ENCODE measurements at places on chromosomes 12 and 14.

- H3K27me3 ChIP-seq, result no peaks in the 10 kb centered on the region
- no peaks in the 10 kb centered on the region for H3K4me1 ChIP-seq
- no peaks in the 10 kb centered on the region for H3K36me3 ChIP-seq
- no peak overlapping the region for H3K27ac ChIP-seq
- no peak overlapping the region for H3K4me3 ChIP-seq
Measured at GRCh38 chr14:26761532-26761931, 163.7 kb upstream of the NOVA1 start.

GRCh38 chr14:101351769-101352168 lies 209.5 kb upstream of the DIO3 start:
- H3K27me3 ChIP-seq, result no peaks in the 10 kb centered on the region
- no peak overlapping the region for H3K4me3 ChIP-seq
- H3K4me1 ChIP-seq, result no peaks in the 10 kb centered on the region
- H3K36me3 ChIP-seq, result no peaks in the 10 kb centered on the region

GRCh38 chr14:89549381-89550125 lies 132.5 kb upstream of the FOXN3 start:
- no peak overlapping the region for H3K4me3 ChIP-seq
- no peaks in the 10 kb centered on the region for H3K27me3 ChIP-seq
- DNase-seq, result no peak

DNA sequence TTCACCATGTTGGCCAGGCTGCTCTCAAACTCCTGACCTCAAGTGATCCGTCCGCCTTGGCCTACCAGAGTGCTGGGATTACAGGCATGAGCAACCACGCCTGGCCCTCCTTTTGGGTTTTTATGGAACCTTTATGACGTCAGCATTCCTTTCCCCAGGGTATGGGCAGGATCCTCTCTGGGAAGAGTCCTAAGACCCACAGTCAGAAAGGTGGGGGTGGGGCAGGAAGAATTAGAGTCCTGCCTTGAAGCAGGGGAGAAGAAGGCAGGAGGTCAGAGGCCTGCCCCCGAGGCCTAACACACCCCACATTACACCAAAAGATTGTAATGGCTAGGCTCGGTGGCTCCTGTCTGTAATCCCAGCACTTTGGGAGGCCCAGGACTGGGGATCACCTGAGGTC lies 30.8 kb upstream of the CDK17 start:
- H3K27ac ChIP-seq, result no peak overlapping the region
- no peak overlapping the region for H3K4me3 ChIP-seq
- H3K27me3 ChIP-seq, result no peaks in the 10 kb centered on the region
- DNase-seq, result no peak
- H3K4me1 ChIP-seq, result no peaks in the 10 kb centered on the region

DNA sequence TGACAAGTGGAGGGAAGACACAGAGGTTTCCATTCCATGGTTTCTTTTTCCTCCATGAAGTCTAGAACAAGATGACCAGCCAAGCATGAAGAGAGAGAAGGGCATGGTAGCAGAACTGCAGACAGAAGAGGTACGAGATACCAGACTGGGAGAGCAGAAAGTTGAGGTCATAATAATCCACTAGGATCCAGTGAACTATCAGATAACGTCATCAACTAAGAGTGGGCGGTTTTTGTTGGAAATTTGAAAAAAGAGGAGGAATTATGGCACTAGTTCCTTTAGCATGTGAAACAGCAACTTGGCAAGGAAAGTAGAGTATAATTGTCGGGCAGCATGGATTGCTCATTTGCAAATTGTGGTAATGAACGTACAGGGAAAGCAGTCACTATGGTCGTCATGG lies 357.6 kb downstream of the PDZRN4 start:
- DNase-seq, result no peak
- H3K4me3 ChIP-seq, result no peak overlapping the region
- H3K27me3 ChIP-seq, result no peaks in the 10 kb centered on the region

- peaks cover 43% of the 10 kb centered on the region for H3K36me3 ChIP-seq
- peaks cover 30% of the 10 kb centered on the region for H3K4me1 ChIP-seq
- H3K27me3 ChIP-seq, result no peaks in the 10 kb centered on the region
- no peak for DNase-seq
- H3K4me3 ChIP-seq, result no peak overlapping the region
- no peak overlapping the region for H3K27ac ChIP-seq
Measured at GRCh38 chr14:54768501-54769129, 134.0 kb downstream of the GCH1 start.

GRCh38 chr12:40511341-40511740 lies 180.9 kb upstream of the CNTN1 start:
- H3K36me3 ChIP-seq, result no peaks in the 10 kb centered on the region
- no peak overlapping the region for H3K27ac ChIP-seq
- no peaks in the 10 kb centered on the region for H3K4me1 ChIP-seq
- no peaks in the 10 kb centered on the region for H3K27me3 ChIP-seq
- DNase-seq, result no peak

DNA sequence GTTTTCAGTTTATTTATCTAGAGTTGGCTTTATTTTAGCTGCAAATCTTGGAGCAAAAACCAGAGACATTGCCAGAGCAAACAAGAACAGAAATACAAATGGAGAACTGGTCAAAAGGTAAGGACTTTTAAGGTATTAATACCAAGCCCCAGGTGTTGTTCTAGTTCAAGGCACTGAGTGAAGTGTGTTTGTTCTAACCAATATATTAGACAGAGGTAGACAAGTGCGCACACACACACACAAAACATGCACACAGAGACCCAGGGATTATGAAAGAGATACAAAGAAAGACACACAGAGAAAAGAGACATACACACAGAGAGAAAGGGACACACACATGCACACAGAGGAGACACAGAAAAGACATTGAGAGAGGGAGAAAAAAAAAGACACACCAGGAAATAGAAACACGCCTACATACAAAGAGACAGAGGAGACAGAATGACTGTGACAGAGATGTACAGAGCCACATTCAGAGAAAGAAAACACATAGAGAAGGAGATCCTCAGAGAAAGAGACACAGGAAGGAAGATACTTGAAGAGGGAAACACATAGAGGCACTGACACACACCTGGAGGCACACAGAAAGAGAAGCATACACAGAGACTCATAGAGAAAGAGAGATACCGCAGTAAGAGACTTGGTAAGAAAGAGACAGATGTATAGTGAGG lies 50.2 kb downstream of the MIPOL1 start:
- DNase-seq, result no peak
- H3K36me3 ChIP-seq, result 0 out of 3 replicates have a peak, but pooled peaks cover 2% of the 10 kb centered on the region
- no peak overlapping the region for H3K4me3 ChIP-seq
- H3K4me1 ChIP-seq, result no peaks in the 10 kb centered on the region

GRCh38 chr14:77508249-77508648 lies 9.6 kb upstream of the ISM2 start:
- no peaks in the 10 kb centered on the region for H3K4me1 ChIP-seq
- DNase-seq, result no peak
- peaks cover 22% of the 10 kb centered on the region for H3K36me3 ChIP-seq
- no peak overlapping the region for H3K4me3 ChIP-seq

DNA sequence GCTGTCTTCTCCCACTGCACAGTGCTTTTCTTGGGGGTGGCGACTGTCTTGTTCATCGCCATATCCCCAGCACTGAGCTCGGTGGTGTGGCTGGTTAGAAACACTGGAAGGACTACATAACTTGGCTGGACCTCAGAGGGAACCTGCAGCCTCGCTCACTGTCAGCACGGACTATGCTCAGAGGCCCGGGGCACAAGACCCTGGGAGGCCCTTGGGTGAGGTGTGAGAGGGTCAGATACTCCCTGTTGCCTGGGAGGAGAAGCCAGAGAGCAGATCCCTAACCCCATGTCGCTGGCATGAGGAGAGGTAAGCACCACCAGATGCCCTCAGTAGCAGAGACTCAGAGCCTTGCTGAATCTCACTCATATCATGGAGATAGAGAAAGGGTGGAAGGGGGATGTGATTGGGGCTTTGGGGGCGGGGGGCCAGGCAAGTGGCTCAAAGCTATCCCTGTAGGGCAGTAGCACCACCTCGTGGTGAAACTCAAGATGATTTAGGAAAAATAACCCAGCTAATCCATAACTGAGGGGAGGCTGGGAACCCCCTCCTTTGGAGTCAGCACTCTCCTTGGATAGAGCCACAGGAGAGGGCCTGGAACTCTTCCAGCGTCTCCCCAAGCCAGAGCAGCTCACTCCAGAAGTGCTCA lies 18.7 kb upstream of the HDAC7 start:
- no peak overlapping the region for H3K4me3 ChIP-seq
- H3K36me3 ChIP-seq, result no peaks in the 10 kb centered on the region
- peak; percentile 74 for DNase-seq
- peaks cover 46% of the 10 kb centered on the region for H3K4me1 ChIP-seq
- H3K27me3 ChIP-seq, result peaks cover 2% of the 10 kb centered on the region

GRCh38 chr14:68666899-68667298 lies 126.0 kb downstream of the ZFP36L1 start:
- H3K36me3 ChIP-seq, result no peaks in the 10 kb centered on the region
- no peak overlapping the region for H3K4me3 ChIP-seq
- no peak overlapping the region for H3K27ac ChIP-seq
- no peaks in the 10 kb centered on the region for H3K27me3 ChIP-seq
- no peaks in the 10 kb centered on the region for H3K4me1 ChIP-seq
- DNase-seq, result no peak

DNA sequence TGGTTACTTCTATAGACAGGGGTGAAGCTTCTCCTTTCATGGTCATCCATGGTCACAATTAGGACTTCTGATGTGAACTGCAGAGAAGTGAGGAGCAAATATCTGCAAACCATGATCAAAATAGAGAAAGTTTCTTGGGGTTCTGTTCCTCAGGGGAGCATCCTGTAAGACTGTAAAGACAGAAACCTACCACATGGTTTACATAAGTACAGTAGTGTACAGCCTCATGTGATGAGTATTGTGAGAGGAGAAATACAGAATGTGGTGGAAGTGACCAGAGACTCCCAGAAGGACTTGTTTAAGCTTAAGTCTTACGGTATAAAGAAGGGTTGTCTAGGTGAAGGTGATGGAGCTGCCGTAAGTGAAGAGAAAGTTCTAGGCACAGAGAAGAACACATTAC lies 484.7 kb downstream of the LRIG3 start:
- H3K4me1 ChIP-seq, result no peaks in the 10 kb centered on the region
- H3K36me3 ChIP-seq, result no peaks in the 10 kb centered on the region
- DNase-seq, result no peak
- no peak overlapping the region for H3K4me3 ChIP-seq

- DNase-seq, result no peak
- H3K27me3 ChIP-seq, result no peaks in the 10 kb centered on the region
- no peaks in the 10 kb centered on the region for H3K36me3 ChIP-seq
Measured at GRCh38 chr14:53430870-53431269, 277.7 kb upstream of the DDHD1 start.

DNA sequence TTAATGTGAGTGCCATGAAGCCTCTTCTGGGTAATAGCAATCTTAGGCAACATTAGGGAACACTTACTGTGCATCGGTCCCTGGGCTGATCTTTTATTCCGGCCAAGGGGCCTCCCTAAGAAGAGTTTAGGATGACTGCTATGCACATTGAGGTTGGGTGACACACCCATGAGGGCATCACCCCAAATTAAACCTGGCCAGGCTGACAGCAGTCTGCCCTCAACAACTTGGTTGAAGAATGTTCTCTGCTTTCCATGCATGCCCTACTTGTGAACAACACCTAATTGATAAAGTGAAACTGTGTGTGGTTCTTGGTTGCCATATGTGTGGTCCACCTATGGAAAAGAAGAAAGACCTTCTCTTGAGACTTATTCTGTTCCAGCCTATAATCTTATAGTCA lies 1098.0 kb downstream of the BCL11B start:
- no peaks in the 10 kb centered on the region for H3K4me1 ChIP-seq
- H3K27me3 ChIP-seq, result no peaks in the 10 kb centered on the region
- H3K27ac ChIP-seq, result no peak overlapping the region
- no peak overlapping the region for H3K4me3 ChIP-seq

DNA sequence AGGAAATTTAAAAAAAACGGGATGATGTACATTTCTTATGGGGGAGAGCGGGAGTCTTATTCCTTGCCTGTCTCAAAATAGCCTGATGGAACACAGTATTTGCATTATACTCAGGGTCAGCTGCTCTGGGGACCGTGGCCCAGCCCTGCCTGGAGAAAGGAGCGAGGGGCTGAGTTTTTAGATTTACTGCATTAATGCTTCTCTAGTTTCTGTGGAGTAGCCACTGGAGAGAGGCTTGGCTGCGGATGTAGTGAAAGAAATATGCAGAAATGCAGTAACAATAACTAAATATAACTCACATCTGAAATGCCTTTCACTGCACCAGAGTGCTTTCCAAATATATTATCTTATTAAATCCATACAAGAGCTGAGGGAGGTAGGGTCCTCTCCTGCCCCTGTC lies 87.6 kb upstream of the MAP1LC3B2 start:
- no peaks in the 10 kb centered on the region for H3K36me3 ChIP-seq
- no peak overlapping the region for H3K27ac ChIP-seq
- DNase-seq, result no peak
- H3K4me3 ChIP-seq, result no peak overlapping the region
- no peaks in the 10 kb centered on the region for H3K27me3 ChIP-seq

DNA sequence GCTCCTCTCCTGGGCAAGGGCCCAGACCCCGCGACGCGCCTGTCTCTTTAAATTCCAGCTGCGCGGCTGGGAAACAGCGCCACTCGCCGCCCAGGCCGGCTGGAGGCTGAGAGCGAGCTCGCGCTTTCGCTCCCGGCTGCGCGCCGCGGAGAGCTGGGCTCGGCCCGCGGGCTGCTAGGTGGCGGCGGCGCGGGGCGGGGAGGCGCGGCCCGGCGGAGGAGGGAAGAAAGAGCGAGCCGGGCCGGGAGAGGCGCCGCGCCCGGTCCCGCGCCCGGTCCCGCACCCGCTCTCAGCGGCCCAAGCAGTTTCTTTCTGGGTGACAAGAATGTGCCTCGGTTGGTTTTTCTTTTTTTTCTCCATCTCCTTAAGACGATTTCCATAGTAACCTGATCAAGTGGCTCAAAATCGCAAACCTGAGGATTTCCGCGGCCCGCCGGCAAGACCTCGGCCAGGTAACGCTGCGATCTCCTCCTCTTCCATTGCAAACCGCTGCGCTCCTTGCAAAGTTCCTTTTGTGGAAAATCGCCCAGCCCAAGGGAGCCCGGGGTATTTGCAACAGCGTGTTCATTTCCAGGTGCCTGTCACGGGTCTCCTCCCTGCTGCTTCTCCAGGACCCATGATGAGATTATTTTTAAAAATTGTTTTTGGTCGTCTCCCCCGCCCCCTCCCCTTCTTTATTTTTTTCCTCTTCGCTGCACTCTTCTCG lies 259.5 kb upstream of the E2F7 start:
- no peak overlapping the region for H3K27ac ChIP-seq
- no peaks in the 10 kb centered on the region for H3K36me3 ChIP-seq
- H3K4me3 ChIP-seq, result 0 out of 2 replicates have a peak overlapping the region, but pooled peaks have one; percentile 15
- H3K4me1 ChIP-seq, result no peaks in the 10 kb centered on the region
- DNase-seq, result peak; percentile 61

- no peaks in the 10 kb centered on the region for H3K27me3 ChIP-seq
- peaks cover 14% of the 10 kb centered on the region for H3K4me1 ChIP-seq
- no peaks in the 10 kb centered on the region for H3K36me3 ChIP-seq
- no peak for DNase-seq
Measured at GRCh38 chr14:68282479-68283377, 463.1 kb downstream of the RAD51B start.

DNA sequence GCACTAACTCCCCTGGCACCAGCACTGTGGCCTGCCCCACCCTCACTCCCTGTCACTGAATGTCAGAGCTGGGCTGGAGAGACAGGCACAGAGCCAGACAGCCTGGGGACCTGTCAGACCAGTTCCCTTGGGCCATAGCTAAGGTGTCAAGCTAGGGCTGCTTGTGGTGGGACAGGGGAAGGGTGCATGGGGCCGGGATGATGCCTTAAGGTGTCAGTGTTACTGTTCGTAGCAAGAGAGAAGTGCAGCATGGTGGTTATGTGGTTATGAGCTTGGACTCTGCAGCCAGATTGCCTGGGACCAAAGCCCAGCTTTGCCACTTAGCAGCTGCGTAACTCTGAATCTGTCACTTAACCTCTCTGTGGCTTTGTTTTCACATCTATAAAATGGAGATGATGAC lies 3.8 kb downstream of the RAPGEF3 start:
- H3K27me3 ChIP-seq, result peaks cover 6% of the 10 kb centered on the region
- no peaks in the 10 kb centered on the region for H3K36me3 ChIP-seq
- no peak overlapping the region for H3K27ac ChIP-seq
- no peak for DNase-seq

All from K562 (cell line).